Cerebellar nuclear complex (tissue), 1 donor: ENCODE measurements at places on chromosomes 16 and 17.

DNA sequence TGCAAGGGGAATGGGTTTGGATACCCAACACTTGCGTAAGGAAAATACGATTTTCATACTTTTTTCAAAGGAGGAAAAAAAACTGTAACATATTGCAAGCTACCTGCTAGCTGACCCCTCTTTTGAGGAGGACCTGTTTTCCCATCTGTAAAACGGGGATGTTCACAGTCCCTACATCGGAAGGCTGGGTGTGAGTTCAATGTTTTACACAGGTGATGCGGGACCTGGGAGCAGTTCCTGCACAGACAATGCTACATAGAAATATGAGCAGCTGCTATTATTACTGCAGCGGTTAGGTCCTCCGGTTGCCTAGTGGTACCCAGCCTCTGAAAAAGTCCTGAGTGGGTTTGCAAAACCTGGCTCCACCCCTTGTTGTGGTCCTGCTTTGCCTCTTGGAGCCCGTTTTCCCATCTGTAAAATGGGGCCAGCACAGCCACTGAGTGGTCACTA is 3.5 kb downstream of the SOCS1 start:
- no peak for DNase-seq

DNA sequence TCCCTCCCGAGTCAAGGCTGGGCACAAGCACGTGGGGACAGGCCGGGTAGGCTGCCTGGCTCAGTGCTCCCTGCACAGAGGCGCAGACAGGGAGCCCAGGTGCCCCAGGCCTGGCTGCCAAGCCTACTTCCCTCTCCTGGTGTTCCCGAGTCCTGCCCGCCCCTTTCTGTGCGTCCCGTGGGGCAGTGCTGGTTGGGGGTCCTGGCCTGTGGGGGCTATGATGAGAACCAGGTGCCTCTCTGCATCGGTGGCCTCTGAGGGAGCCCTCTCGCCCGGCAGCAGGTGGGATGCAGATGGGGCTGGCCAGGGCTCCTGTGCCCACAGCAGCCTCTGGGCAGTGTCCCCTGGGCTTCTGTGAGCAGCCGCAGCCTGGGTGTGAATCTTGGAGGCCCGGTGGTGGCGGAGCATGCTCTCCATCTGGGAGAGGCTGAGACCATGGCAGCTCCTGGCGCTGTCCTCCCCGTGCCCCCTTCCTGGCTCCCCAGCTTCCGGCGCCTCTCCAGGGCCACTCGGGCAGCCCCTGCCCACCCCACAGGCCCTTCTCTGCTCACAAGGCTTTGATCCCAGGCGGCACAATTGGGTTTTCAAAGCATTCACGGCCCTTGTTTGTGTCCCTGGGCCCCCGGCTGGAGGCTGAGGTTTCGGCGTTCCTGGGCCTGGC is 7.2 kb downstream of the CENPX start:
- no peak for DNase-seq

GRCh38 chr16:89733792-89734191 is 12.5 kb downstream of the ZNF276 start:
- no peak for DNase-seq

GRCh38 chr16:11355862-11356261 is 10.6 kb downstream of the RMI2 start:
- DNase-seq = no peak

- DNase-seq = no peak
These were observed 12.3 kb downstream of the TLE7 start for GRCh38 chr16:71429581-71429980.

DNA sequence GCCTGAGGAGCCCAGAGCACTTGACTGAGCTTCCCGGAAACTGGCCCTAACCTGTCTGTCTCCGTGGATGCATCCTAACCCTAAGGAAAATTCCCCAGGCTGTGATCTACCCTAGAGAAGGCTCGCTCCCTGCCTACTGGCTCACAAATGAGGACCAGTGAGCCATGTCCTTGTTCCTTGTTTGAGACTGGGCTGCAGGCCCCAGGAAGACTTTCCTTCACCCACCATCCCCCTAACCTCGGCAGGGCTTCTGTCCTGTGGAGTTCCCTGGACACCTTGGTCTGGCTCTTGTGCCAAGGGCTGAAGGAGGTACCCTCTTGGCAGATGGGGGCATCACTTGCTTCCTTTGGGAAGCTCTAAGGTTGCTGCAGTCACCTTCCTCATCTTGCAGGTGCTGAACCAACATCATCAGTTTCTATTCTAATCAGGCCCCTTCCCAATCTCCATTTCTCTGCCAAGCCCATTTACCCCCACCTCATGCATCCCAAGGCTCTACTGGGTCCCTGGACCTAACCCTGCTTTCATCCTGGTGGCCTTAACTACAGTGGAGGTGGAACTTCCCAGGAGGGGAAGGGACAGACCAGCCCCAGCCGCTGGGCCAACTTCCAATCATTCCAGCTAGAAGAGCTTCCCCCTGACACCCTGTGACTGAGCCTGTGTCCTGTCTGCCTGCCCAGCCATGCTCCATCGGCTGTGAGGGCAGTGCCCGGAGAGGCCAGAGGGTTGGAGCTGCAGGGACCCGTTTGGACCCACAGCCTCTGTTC is 12.4 kb downstream of the RNF40 start:
- no peak for DNase-seq

DNA sequence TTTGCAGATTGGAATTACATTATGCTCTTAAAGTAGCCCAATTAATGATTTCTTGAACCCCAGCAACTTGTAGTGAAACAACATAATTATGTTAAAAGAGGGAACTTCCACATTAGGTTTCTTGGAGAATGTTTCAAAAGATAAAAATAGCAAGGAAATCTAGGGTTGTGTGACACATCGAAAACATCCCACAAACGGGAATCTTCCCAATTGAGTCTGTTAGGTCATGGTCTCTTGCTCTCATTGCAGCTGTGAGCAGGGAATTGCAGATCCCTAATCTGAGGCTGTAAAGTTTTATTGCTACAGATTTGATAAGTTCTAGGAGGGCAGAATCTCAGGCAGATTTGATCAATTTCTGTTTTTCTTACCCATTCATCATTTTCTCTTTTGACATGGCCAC is 6.7 kb upstream of the LPO start:
- no peak for DNase-seq

- no peak for DNase-seq
These were observed 1.2 kb downstream of the ZACN start for GRCh38 chr17:76079956-76080767.

DNA sequence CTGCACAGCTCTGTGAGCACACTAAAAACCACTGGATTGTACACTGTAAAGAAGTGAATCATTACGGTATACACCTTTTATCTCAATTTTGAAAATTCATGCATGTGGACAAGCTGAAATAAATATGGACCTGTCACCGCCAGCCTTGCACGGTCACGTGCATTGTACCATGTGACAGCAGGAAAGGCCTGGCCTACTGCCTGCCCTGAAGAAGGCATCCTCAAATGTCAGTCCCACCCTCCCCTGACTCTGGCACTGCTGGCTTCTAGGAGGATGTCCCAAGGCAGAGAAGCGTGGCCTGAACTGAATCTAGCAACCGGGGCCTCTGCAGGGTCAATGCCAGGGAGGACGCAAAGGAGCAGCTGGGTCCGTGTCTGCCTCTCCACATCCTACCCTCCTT is 34.6 kb downstream of the SLC38A8 start:
- DNase-seq = no peak

- no peak for DNase-seq
These were observed 18.4 kb downstream of the KDM8 start for GRCh38 chr16:27221576-27222248.

GRCh38 chr17:55654022-55654421 is 68.6 kb downstream of the TMEM100 start:
- DNase-seq = no peak

DNA sequence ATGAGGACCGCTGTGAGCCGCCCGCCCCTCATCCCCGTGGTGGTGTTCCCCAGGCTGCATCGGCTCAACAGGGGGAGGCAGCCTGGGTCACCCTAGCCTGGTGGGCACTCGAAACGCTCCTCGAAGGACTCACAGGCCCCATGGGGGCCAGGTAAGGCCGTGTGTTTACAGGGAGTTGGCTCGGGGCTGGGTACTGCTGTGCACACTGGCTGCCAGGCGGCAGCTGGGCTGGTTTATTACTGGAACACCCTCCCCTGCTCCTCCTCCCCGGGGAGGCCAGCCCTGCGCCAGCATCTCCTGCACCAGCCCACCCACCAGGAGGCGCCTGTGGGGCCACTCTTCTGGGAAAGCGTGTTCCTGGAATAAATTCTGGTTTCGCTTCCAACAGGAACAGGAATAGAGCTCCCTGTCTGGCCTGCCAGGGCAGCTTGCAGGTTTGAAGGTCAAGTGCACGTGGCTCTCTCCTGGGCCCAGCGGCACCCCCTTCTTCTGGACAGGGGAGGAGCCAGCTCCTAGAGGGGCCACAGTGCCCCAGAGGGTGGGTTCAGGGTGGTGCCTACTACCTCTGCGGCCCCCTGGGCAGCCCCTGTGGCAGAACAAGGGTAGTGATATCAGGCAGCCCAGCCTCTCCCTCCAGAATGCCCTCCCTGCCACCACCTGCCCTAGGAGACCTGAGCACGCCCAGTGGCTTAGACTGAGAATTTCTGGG is 11.3 kb downstream of the MCRIP1 start:
- no peak for DNase-seq

GRCh38 chr17:19265755-19266154 is 28.6 kb downstream of the EPN2 start:
- DNase-seq = no peak

GRCh38 chr16:66943426-66944053 is 8.2 kb downstream of the CES2 start:
- no peak for DNase-seq

- DNase-seq = no peak
These were observed 45.8 kb downstream of the STAT3 start for GRCh38 chr17:42342242-42343008.

DNA sequence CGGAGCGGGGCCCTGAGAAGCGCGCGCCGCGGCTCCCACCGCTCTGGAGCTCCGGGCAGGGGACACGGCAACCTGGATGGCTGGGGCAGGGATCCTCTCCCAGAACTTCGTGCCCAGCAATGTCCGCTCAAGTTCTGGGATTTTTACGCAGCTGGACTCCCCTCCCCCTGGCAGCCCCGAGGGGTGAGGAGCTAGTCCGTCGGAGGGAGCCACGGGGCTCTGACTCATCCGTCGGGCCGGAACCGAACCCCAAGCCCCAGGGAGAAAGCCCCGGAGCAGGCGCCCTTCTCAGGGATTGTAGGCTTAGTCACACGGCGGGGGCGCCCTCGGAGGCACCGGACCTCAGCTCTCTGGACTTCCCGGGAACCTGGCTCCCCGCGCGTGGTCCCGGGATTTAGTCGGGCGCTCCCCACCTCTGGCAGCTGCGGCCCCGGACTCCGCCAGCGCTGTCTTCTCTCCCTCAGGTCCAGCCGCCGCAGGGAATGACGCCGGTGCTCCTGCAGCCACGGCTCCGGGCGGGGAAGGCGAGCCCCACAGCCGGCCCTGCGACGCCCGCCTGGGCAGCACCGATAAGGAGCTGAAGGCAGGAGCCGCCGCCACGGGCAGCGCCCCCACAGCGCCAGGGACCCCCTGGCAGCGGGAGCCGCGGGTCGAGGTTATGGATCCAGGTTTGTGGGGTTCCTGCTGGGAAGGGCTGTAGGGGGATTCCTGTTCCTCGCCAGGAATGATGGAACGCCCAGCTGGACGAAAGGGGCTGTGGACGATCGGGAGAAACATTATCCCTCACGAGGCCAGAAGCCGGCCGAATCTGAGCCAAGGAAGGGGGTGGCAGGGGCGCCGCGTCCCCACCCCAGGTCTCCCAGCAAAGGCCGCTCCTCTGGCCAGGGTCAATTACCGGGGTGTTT is 830 bp downstream of the SPHK1 start:
- no peak for DNase-seq

DNA sequence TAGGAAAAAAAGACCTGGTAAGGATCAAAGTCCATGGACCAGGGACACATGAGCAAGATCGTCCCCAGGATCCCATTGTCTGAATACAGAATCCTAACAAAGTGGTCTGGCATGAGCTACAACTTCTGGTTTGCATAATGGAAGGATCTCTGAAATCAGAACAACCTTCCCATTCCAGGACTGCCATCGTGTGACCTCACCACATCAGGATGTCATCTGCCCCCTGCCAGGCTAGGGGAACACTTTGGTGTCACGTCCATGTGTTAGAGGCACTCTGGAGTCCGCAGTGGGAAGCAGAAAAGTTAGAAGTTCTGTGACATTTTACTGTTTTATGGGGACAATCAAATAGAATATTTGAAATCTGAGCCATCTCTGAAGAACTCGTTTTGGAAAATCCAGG is 160.7 kb downstream of the RGS9 start:
- no peak for DNase-seq

DNA sequence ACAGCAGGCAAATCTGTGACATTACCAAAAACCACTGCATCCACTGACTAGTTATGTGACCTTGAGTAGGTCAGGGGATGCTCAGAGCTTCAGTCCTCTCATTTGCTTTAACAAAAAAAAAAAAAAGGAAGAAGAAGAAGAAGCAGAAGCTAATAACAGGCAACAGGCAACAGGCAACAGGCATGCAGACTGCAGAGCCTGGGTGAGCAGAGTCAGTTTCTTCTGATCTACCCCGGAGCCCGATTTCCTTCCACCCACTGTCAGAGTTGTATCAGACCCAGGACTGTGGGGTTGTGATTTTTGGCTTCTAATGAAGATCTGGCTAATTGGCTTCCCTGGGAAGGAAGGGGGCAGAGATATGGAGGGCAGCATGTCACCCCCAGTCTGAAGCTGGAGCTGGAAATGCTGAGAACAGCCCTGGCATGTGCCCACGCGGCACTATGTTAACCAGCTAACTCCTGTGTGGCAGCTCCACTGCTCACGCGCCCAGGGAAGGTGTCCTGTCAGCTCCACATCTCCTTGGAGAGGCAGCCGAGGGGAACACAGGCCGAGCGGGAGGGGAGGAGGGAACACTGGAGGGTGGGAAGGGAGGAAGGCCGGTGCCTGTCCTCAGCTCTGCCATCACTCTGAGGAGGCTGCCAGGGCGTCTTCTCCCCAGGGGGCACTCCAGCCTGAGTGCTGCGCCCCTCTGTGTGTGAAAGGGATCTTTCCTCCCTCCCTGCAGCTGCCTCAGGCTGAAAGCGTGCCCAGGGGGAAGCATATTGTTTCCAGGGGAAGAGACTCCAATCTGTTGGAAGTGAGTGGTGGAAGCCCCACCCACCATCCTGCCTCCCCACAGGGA is 17.6 kb downstream of the SRCIN1 start:
- no peak for DNase-seq

- DNase-seq = no peak
These were observed 46.7 kb downstream of the GNA13 start for GRCh38 chr17:65009848-65010247.

- no peak for DNase-seq
These were observed 31.4 kb upstream of the EIF1 start for GRCh38 chr17:41657176-41657754.

- no peak for DNase-seq
These were observed 2.9 kb upstream of the EPX start for GRCh38 chr17:58189436-58190146.

GRCh38 chr17:15311996-15312395 is 29.4 kb downstream of the TEKT3 start:
- no peak for DNase-seq

DNA sequence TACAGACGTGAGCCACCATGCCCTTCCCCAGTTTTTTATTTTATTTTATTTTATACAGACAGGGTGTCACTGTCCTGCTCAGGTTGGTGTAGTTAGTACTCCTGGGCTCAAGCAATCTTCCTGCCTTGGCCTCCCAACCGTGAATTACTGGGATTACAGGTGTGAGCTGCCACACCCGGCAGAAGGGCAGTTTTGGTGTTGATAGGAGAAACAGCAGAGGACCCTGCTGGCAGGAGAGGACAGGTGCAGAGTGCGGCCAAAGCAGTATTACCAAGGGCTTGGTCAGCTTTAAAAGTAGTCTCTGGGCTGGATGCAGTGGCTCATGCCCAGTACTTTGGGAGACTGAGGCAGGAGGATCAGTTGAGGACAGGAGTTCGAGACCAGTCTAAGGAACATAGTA is 22.9 kb downstream of the FOXK2 start:
- no peak for DNase-seq

- no peak for DNase-seq
These were observed 96.5 kb upstream of the AKTIP start for GRCh38 chr16:53599548-53599947.
